ENCODE measurements at places on chromosomes 1 and 21.

- no peak for DNase-seq
Measured at GRCh38 chr1:42433369-42433768, 22.5 kb downstream of the ZMYND12 start.

GRCh38 chr1:91714867-91715381, 171.0 kb downstream of the TGFBR3 start:
- no peak for DNase-seq

DNA sequence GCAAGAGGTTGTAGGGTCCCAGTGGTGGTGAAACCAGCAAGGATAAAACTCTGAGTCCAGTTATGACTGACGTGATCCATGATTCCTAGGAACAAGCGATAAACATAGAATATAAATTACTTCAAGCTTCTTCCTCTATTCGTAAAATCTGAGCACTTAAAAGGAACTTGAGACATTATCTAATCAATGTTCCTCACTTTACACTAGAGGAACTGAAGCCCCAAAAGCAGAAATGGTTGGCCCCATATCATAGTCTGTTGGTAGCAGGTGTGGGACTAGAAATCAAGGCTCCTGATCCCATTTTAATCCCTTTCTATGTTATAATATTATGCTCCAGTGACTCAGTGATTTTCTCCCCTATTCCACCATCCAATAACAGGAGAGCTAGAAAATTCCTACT, 21.9 kb upstream of the MNDA start:
- no peak for DNase-seq

DNA sequence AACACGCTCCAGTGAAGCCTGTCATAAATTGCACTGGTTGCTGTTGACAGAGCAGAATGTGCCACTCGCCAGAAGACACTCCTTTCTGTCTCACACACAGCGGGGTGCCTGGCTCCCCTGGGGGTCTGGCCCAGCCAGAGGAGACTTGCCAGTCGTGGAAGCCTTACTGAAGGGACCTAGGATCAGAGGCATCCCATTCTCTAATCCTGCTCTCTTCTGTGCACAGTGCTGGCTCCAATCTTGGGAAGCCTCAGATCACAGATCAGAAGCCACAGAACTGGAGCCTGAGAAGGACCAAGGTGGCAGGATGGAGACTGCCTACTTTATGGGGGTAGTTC, 1.4 kb downstream of the SLC9A1 start:
- peak; percentile 27 for DNase-seq

- DNase-seq: no peak
Measured at GRCh38 chr21:29279558-29279957, 19.2 kb upstream of the BACH1 start.

DNA sequence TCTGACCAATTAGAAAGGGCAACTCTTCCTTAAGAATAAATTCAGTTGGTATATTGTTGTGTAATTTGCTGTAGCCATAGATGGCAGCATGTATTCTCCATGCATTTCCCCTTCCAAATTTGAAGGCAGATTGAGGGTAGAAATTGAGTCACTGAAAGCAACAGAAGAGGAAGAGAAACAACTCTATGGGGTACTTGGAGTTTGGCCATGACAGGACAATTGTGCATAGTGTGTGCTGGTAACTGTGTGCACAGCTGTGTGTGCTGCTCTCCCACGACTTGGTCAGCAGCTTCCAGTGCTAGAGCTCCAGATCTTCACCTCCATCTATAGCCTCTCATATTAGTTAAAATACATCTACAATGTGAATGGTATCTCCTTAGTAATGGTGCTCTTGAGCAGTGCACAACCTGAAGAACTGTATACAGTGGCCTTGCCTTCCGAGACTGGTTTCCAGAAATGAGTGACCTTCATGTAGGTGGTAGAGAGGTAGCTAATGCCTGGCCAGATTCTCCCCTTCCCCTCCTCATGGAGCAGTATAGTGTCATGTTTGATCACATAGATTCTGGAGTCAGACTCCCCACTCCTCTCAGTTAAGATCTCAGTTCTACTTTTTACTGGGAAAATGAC, 882 bp upstream of the FCAMR start:
- no peak for DNase-seq

- DNase-seq: no peak
Measured at GRCh38 chr1:11132563-11133293, 33.1 kb upstream of the EXOSC10 start.

DNA sequence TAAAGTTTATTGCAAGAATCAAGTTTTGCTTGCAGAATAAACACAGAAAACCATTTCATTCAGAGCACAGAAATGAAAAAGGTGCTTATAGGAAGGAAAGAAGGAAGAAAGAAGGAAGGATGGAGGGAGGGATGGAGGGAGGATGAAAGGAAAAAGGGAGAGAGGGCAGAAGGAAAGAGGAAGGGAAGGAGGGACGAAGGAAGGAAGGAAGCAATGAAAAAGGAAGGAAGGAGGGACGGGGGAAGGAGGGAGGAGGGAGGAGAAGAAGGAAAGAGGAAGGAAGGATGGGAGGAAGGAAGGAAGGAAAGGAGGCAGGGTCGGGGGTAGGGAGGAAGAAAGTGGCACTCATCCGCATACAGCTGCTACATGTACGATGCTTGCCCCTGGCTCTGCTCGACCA, 104.9 kb upstream of the GCLM start:
- DNase-seq: no peak

DNA sequence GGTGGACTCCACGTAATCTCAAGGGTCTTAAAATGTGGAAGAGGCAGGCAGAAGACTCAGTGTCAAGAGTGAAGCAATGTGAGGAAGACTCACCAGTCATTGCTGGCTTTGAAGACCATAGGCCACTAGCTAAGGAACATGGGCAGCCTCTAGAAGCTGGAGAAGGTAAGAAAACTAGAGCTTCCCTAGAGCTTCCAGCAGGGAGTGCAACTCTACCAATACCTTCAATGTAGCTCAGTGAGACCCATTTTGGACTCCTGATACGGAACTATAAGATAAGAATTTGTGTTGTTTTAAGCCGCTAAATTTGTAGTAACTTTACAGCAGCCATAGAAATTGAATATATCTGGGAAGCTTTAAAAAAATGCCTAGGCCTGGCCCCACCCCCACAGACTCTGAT, 18.9 kb downstream of the METTL13 start:
- peak; percentile 20 for DNase-seq

Measured in choroid plexus epithelial cell (primary cell).